ENCODE measurements at places on chromosomes 11 and 22. TPM values are rescaled to one million over a fixed set of nuclear protein-coding genes. Genes with fewer than 3 reads are reported as not detected.

DNA sequence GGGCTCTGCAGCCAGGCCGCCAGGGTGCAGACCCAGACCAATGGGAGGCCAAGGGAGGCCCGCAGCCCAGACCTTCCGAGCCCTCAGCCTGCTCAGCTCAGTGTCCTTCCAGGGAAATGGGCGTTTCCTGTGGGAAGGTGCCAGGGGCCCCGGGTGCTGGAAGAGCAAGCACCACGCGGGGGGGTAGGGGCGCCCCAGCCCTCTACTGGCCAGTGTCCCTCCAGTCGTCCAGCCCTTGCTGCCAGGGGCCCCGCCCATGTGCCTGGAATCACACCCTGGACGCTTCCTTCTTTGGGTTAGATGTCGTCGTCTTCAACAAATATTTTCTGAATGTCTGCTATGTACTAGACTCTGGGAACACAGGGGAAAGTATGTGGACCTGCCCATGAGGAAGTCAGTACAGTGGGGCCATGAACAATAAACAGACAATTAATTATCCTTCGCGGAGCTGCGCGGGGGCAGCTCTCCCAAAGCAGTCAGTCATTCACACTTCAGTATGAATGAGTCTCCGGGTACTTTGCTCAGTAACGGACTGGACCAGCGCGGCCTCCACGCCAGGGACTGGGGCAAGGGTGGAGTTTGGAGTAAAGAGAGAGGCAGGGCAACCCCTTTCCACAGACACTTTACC, 60.2 kb downstream of the CDKN1C start:
- DNase-seq, result no peak

PHOX2A gene
- total RNA-seq, result not detected

GRCh38 chr22:49604732-49605302, 222.9 kb downstream of the BRD1 start:
- DNase-seq, result no peak

DNA sequence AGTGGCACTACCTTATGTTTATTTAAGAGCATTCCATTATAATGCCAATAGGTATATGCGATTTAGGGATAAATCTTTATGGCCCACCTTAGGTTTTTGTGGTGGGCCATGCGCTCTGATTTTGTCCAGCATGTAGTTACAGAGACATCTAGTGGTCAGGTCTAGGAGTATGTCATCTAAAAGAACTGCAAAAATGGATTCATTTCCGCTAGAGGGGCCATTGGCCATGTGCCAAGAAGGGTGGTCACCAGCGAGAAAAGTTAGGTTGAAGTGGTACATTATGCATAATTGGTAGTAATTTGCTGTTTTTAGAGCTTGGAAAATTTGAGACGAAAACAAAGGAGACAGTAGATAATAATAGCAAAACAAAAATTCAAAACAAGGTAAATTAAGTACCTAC, 27.7 kb downstream of the LRRC4C start:
- no peak for DNase-seq

DNA sequence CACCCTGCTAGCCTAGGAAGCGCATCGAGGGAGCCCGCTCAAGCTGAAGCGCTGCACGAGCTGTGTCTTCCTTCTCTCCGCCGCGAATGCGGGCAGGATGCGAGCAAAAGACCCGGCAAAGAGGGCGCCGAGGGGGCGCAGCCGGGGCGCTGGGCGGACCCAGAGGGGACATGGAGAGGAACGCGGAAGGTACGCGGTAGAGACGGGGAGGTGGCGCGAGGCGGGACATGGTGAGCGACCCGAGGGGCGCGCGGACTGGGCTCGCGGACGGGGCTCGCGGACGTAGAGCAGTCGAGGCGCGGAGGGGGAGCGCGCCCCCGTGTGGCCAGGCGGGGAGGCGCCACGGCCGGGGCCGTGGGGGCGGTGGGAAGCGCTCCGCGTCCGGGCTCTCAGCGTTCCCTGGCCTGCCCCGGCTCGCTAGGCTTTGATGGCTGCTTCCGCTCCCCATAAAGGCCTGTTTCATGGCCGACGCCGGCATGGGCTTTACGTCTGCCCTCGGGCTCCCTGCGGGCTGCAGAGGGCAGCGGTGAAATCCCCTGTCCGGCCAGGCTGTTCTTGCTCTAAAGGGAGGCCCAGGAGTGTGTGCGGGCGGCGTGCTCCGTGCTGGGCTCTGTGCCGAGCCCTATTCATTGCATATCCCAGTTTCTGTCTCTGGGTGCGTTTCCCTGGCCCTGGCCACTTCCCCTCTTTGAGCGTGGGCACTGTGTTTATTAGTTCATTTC, 31.2 kb upstream of the TRIM29 start:
- DNase-seq, result peak; percentile 60

GRCh38 chr11:41281131-41281742, 178.2 kb downstream of the LRRC4C start:
- peak; percentile 15 for DNase-seq

DNA sequence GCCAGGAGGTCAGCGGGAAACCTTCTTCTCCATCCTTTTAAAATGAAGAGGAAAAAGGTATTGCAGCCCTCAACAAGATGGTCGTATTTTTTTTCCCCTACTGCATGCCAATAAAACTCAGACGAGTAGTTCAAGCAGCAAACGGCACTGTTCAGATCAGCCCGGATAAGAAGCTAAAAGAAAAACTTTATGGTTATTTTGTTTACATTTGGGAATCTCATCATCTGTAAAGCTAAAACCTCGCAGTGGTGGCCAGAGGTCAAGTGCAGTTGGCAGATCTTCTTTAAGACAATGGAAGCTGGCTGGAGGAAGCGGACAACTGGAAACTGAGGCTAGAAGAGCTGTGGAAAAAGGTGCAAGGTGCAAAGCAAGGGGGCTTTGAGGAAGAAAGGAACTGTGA, 31.0 kb upstream of the CHRM4 start:
- DNase-seq, result no peak

GRCh38 chr11:86291466-86292262, 10.4 kb upstream of the HIKESHI start:
- DNase-seq, result peak; percentile 62

SPTBN2 gene
- total RNA-seq, result 0.68 TPM

ART5 gene
- total RNA-seq, result not detected

GRCh38 chr22:46436595-46437175, 100.7 kb downstream of the CELSR1 start:
- DNase-seq, result no peak

GRCh38 chr11:96277696-96278038, 65.3 kb downstream of the MAML2 start:
- no peak for DNase-seq

MEI1 gene
- total RNA-seq, result not detected

RAG2 gene
- total RNA-seq, result not detected

DNA sequence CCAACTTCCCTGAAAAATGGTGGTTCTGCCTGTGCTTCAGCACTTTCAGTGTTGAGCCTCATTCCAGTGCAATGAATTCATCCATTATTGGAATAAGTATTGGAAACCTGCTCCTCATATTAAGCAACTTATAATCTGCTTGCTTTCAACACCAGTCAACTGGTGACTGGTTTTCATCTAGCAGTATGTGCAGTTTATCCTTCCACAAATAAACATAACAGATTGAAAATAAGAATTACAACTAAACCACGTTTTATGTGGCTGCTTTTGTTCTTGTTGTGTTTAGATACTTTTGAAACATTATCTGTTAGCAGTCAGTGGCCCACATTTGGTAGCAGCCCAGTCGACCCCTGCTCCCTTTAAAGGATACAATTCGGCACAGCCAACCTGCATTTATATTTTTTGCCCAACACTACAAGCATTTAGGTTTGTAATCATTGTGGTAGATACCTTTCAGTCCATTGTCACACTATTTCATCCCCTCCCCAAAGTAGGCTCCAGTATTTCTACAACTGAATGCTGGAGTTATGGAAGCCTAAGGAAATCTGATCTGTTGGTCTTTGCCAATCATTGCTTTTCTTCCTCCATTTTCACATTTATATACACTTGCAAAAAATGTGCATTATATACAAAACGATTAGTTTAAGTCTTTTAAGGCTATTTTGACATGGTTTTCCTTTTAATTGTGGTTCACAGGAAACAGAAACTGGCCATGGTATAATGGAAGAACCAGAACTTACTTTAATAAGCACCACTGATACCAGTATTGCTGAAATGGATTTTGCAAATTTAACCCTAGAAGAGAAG, 13.1 kb downstream of the TAF1D start:
- no peak for DNase-seq

LRRC74B gene
- under 0.01 TPM for total RNA-seq

- peak; percentile 39 for DNase-seq
These were observed 74.9 kb downstream of the DEPDC5 start for GRCh38 chr22:31828739-31829138.

STK33 gene
- total RNA-seq, result 0.48 TPM

- DNase-seq, result peak; percentile 48
These were observed 9.2 kb downstream of the FBLN1 start for GRCh38 chr22:45511847-45512261.

FOLR2 gene
- not detected for total RNA-seq

OR51A7 gene
- not detected for total RNA-seq

CARD10 gene
- 3.5 TPM for total RNA-seq

DNA sequence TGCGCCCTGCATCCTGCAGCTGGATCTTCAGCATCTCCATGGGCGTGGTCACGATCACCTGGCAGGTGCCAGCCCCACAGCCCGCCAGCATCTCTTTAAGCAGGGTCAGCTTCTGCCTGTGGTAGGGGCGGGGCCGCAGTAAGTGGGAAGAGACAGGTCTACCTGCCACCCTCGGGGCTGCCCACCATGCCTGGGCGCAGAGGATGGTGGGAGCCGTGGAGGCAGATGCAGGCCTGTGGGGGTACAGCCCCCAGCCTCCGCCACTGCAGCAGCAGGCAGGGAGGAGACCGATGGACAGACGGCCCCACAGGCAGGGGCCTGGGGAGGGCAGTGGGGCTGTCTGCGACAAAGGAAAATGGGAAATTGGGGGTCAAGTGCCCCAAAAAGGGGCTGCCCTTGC, 3.0 kb upstream of the CEND1 start:
- DNase-seq, result no peak

DNA sequence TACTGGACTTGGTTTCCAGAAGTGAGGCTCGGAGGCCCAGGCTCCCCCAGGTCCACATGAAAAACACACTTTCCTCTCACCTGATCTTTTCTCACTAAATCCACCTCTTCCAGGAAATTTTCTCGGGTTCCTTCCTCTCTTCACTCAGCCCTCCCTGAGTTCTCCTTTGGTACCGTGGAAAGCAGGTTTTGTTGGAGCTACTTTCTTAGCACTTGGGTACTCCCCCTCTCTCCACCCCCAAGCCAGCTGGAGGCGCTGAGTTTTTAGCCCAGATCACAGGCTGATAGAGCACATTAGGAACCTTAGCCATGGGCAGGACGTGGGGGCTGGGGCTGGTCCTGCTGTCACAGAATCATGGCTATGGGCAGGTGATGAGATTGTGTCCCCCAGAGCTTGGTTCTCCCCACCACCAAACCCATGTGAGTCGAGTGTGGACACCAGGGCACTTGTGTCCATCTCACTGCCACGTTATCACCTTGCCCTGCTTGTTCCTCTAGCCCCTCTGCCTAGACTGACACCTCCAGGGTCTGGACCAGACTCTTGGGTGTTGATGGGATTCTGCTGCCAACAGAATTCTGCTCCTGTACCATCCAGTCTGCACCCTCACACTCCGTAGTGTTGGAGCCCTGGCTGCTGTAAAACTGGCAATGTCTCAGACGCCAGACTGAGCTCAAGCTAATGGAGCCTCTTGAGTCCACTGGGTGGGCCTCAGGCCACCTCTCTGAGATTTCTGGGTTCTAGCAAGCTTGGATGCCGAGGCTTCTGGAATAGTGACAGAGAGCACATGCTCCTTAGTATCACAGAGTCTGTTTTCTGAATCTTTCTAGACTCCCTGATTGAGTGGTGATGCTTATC, 74.9 kb upstream of the NARS2 start:
- DNase-seq, result no peak

GRCh38 chr11:44270403-44271273, 39.3 kb downstream of the ALX4 start:
- no peak for DNase-seq

GRCh38 chr11:79055856-79056631, 384.8 kb downstream of the TENM4 start:
- DNase-seq, result peak; percentile 98

DNA sequence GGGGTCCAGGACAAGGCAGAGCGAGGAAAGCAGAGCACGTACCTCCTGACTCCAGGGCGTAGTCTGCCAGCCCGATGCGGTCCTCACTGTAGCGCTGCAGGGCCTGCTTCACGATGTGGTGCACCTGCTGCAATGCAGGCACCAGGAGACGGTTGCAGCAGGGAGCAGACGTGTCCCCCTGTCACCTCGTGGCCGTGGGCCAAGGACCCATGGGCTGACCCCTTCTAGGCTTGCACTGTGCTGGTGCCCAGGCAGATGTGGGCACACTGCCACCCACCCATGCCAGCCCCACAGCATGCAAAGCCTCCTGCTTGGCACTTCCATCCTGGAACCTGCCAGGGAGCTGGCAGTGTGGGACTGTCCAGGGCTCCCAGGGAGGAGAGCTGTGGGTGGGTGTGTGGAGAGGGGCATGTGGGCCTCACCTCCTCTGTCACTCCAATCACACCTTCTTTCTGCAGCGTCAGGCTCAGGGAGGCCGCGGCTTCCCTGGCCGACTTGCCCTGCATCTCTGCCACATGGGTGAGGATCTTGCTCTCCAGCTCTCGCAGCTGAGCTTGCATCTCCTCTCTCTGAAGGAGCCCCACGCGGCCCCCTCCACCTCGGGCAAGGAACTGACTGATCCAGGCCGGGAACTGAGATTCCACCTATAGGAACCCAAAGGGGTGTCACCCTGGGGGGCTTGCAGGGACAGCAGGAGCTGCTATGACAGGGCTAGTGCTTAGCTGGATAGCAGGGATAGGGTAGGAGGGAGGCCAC, 16.3 kb downstream of the SUN2 start:
- no peak for DNase-seq

- DNase-seq, result peak; percentile 66
These were observed 131.8 kb downstream of the UVRAG start for GRCh38 chr11:75946531-75947530.

Data from RPMI7951 (cell line).